ENCODE measurements at places on chromosomes 4 and X.

DNA sequence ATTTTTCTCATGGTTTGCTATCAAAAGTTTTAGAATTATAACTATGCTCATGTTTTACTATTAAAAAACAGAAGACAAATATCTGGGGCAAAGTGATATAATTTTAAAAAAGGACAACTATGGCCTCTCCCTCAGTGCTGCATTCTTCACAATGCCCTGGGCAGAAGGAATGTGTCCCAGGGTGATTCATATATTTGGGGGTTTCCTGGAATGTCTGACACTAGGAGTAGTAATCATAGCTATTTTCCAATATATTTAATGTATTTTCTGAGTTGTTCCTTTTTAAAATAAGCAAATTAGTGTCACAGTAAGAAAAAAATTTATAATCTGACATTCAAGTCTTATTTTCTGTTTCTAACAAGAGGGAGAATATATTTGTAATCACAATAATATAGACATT, 281.7 kb downstream of the UNC5C start:
- DNase-seq, result no peak

GRCh38 chr4:7677799-7678301, 243.1 kb upstream of the PSAPL1 start:
- no peak for DNase-seq

DNA sequence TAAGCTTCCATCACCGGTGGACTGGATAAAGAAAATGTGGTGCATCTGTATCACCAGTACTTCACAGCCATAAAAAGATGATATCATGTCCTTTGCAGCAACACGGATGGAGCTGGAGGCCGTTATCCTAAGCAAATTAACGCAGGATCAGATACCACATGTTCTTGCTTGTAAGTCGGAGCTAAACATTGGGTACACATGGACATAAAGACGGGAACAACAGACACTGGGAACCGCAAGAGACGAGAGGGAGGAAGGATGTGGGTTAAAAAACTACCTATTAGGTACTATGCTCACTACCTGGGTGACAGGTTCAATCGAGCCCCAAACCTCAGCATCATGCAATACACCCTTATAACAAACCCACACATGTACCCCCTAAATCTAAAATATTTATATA, 16.3 kb upstream of the IDS start:
- no peak for DNase-seq

DNA sequence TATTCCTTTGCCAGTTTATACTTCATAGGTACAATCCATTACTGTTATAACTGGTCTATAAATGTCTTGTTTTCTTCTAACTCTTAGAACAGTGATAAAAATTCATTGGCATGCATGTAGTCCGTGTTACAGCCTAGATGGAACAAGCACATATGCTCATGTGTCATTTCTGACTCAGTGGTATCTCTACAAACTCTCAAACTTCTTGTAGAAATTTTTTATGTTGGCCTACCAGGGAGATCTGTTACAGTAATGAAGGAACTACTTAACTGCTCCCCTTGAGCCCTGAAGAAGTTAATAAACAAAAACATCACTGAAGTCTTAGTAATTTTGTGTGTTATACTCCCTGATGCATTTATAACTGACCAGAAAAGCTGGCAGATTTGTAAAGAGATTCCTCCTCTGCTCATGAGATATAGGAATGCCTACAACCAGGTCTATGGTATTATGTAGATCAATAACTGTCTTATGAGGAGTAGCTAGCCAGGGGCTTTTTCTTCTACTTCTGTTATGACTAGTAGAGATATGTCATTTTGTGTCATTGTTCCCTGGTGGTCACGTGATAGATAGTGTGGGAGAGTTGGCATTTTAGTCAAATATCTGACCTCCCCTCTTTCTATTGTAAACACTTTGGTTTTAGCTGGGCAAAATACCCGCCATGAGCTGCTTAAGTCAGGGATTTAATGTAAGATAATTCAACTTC, 53.7 kb upstream of the FAAH2 start:
- no peak for DNase-seq

- no peak for DNase-seq
Observed at GRCh38 chr4:184163813-184164212, 53.9 kb downstream of the ENPP6 start.

Data from GM04503 (cell line).